ENCODE measurements at places on chromosomes 2 and 18.

GRCh38 chr2:151999053-151999452, 99.8 kb downstream of the CACNB4 start:
- DNase-seq = no peak

DNA sequence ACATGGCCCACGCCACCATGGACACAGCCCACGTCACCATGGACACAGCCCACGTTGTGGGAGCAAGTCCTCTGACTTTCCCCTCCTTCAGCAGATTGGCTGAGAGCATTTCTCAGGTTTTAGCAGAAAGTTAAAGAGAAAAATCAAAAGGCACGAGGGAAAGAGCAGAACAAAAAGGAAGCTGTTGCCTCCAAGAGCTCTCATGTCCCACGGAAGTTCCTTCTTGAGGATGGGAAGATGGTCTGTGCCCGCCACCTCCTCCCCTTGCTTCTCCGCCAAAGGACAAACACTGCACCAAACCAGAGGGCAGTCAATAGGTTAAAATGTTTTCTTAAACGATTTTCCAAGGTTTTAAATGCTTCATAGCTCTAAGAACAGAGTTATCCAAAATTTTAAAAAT, 148.4 kb downstream of the HDAC4 start:
- no peak for DNase-seq

DNA sequence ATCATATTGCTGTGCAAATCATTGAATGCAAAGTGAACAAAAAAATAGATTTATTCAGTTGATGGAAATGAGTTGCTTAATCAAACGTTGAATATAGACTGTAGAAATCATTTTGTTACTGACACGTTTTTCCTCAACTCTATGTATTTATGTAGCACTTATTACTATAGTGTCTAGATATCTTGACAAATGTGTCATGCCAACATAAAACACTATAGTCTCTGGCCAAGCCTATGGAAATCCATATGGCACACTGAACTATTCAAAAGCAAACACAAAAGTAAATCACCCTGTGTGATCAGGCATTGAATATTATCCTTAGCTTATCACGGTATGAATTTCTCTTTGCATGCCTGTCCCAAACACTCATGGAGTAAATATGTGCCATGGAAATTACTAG, 131.3 kb downstream of the ZNF804A start:
- DNase-seq = peak; percentile 0

- DNase-seq = no peak
Measured at GRCh38 chr18:22044474-22045220, 124.7 kb upstream of the GATA6 start.

DNA sequence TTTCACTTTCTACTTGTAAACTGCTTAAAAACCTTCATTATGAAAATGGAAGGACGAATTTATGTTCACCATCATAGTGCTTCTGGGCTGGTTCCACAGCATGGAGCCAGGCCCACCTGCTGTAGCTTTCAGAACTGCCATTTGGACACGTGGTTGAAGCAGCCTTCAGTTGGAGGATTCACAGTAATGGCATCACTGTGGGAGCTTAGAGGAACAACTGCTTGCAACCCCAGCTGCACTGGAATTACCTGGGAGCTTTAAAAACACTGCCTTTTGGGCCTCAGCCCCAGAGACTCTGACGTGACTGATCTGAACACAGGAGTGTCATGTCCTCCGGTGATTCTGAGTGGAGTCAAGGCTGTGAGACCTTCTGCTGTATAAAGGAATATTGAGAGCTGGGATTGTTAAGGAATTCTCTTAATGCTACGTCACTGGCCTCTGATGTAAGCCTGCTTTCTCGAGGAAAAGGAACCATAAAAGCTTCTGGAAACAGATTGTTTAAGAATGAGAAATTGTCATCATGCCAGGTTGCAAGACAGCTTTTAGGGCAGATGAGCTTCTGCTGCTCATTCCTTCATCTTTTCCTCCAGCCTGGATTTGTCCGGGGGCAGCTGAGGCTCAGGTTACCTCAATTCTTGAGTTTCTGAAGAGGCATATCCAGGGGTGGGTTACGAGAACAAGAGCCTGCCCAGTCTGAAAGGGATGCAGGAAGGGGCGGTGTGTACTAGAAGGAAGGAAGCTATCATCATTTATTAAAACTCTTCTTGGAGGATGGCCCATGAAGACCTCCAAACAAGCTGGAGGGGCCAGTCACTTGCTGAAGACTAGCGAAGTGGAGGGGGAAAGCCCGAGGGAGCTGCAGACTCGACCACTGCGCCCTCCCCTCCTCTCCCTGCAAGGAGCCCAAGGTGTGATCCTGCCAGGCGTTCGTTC, 1.3 kb upstream of the IL1R1 start:
- DNase-seq = no peak

- DNase-seq = no peak
Measured at GRCh38 chr18:49788327-49788898, 24.9 kb downstream of the ACAA2 start.

- DNase-seq = no peak
Measured at GRCh38 chr2:122135021-122135937, 379.8 kb downstream of the TSN start.

GRCh38 chr18:62324917-62325805, at the start of gene TNFRSF11A:
TNFRSF11A (plus strand) TSS chr18:62325310; CDS start chr18:62325353, 43 bp downstream.
- DNase-seq = no peak
